ENCODE measurements at places on chromosomes 3 and 15. TPM values are rescaled to one million over a fixed set of nuclear protein-coding genes. Genes with fewer than 3 reads are reported as not detected.

Gene GABRB3
- polyA plus RNA-seq, result 6.0 TPM

DNA sequence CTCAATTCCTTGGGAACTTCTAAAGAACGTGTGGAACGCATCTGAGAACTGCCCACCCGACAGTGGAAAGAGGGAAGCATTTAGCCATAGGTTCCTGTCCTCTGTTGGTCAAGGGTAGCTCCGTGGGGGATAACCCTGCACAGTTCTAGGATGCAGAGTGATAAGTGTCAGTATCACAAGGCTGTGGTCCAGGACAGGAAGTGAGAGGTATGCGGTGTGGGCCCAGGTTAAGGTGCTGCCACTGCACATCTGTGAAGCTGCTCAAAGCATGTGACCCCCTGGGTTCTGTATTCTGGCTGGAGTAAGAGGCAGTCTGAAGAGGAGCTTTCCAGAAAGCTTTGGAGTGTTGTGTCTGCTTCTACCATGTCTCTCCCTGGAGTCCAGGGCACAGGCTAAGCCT lies 51.7 kb upstream of the HES1 start:
- DNase-seq, result no peak

DNA sequence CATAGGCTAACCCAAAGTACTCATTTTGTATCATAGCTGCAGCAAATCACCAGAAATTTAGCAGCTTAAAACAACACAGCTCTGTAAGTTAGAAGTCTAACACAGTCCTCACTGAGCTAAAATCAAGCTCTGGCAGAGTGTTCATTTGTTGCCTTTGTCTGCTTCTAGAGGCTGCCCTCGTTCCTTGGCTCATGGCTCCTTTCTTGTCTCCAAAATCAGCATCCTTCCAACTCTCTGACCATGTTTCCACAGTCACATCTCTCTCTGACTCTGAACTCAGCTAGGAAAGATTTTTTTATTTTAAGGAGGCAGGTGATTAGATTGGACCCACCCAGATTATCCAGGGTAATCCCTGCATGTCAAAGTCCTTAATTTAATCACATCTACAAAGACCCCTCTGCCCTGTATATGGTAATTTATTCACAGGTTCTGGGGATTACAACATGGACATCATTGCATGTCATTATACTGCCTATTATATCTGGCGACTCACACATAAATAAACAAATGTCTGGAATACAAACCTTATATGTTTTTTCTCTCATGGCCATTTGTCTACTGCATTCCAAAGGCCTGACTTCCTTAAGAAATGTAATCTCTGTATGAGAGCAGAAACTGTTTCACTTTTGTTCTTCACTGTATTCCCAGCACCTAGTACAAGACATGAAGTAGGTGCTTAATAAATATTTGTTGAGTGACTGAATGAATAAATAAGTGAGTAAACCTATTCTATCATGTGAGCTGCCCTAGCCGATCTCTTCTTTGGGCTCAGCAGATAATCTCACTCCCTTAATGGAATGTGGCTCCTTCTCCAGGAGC lies 15.1 kb upstream of the UACA start:
- no peak for DNase-seq

DNA sequence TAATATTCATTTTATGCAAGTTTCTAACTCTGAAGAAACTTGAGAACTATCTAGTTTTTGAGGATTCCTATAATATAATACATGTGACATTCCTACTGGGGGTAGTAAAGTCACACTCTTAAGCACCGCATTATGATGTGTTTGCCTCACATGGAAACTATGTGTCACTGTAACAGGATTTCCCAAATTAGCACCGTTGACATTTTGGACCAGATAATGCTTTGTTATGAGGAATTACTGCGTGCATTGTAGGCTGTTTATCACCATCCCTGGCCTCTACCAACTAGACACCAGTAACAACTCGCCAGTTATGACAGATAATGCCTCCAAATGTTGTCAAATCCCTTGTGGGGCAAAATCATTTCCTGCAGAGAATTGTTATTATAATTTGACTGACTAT lies 267.8 kb downstream of the RAP2B start:
- DNase-seq, result no peak

DNA sequence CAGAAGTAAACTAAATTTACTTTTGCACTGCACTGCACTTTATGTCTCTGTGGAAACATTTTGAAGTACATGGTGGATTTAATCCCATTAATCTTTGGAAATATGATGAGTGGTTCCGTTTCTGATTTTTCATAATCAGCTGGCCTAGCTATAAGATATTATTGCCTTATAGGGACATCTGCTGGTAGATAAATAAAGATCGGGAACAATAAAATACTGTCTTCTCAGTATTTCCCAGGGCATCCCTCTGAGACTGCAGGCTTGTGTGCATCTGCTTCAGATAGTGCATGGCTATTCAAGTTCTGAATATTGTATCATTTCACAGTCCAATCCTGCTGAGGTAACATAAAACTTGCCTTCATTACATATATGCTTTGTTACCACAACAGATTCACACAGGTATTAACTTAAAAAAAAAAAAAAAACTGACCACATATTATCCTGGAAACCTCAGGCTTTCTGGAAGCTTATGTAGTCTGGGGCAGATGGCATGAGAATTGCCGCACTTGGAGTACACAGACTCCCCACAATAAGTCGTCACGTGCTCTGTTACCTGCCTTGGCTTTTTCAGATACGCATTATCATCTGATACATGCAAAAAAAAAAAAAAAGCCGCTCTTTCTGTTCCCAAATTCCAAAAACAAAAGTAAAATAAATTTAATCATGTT lies 330.8 kb upstream of the AGTR1 start:
- DNase-seq, result no peak

- no peak for DNase-seq
Observed at GRCh38 chr3:129672412-129672811, 65.9 kb upstream of the PLXND1 start.

Gene SLC9C1
- polyA plus RNA-seq, result 1.2 TPM
